AG08396 (cell line): ENCODE measurements at places on chromosomes 3 and 15.

- DNase-seq: no peak
These were observed 3.5 kb upstream of the GALNT15 start for GRCh38 chr3:16171009-16171408.

DNA sequence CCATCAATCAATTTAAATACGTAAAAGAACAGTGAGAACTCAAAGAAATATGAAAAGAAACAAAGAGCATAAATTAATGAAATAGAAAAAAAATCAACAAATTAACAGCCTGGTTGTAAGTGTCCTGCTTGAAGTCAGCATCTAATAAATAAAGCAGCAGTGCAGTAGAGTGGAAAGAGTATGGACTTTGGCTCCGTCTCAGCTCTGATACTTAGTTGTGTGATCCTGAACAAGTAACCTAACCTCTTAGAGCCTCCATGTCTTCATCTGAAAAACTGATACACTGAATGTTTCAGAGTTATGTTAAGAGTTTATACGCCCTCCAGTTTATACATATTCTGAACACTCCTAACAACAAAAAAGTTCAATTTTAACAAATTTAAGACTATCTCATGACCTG lies 44.6 kb downstream of the TFDP2 start:
- no peak for DNase-seq

GRCh38 chr3:60886518-60886917 lies 364.7 kb downstream of the FHIT start:
- no peak for DNase-seq

- peak; percentile 12 for DNase-seq
These were observed 68.1 kb upstream of the DCLK3 start for GRCh38 chr3:36832406-36832805.

DNA sequence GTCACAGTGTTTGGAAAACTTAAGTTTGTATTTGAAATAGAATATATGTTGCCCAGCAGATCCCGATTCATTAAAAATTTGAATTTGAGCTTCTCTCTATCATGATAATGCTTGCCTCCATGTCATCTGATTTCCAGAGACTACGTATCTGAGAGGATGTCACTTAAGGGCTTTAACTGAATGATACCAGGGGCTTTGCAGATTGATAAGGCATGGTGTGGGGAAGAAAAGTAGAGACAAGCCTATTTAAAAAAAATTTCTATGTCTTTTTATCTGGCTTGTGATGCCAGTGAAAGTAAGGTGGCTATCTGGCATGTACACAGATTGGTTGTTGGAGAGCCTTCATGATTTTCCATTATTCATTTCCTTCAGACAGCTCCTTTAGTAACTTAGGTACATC lies 72.7 kb downstream of the UBE2E2 start:
- DNase-seq: no peak

DNA sequence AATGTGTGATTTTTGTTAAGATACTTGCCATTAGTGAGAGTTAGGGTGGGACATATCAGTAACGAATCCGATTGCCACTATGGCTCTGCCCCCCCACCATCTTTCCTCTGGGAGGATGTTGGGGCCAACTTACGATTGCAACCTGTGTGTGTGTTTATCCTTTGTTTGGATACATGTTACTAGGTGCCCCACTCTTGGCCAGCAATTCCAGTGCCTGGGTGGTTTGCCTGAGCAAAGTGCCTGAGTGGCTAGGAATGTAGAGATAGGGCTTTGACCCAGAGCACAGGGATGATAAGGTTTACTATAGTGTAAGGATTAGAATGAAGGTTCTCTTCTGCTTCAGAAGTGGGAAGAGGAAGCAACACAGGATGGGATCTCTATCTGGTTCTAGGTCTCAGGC lies 231.8 kb downstream of the TP63 start:
- no peak for DNase-seq

DNA sequence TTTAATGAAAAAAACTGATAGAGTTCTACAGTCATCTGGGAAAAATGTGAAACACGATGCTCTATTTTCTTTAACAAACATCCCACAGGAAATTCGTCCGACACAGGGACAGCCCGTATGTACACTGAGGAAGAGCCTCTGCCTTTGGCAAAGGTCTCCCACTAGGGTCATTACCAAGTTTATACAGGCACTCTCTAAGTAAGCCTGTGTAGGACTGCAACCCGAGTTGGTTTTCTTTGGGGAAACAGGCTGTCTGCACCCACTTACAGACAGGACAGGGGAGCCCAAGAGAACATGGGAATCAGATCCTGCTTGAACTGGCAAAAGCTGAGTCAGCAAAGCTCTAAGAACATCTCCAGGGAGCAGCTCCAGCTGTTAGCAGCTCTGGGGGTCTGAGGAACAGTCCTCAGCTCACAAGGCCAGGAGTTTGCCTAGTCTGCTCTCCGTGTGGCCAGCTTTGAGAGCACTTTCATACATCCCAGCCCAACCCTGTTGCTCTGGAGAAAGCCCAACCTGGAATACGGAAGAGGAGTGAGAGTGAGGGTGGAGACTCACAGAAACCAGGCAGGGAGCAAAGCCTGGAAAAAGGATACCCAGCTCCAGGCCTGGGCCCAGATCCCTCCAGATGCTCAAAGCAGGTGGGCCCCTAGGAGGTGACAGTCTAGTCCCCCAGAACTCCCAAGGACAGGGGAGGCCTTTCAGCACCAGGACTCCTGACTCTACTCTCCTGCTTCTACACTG lies 1.9 kb downstream of the TBC1D2B start:
- DNase-seq: peak; percentile 65

DNA sequence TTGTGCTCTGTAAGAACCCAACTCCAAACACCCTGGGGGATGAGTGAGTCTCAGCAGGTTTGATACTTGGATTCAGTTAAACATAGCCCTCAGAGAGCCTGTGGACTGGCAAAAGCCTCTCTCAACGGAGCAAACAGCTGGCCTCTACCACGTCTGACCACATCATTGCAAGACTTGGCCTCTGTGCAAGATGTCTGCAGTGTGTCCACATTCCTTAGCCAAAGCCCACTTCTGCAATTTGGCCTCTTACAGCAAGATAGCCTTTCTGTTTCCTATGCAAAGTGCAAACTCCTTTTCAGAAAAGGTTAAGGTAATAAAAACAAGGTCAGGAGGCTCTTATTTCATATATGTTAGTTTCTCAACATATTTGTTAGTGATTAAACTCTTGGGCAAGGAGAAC lies 27.9 kb downstream of the FBN1 start:
- peak; percentile 67 for DNase-seq

GRCh38 chr15:35023804-35024203 lies 35.7 kb upstream of the ZNF770 start:
- no peak for DNase-seq

DNA sequence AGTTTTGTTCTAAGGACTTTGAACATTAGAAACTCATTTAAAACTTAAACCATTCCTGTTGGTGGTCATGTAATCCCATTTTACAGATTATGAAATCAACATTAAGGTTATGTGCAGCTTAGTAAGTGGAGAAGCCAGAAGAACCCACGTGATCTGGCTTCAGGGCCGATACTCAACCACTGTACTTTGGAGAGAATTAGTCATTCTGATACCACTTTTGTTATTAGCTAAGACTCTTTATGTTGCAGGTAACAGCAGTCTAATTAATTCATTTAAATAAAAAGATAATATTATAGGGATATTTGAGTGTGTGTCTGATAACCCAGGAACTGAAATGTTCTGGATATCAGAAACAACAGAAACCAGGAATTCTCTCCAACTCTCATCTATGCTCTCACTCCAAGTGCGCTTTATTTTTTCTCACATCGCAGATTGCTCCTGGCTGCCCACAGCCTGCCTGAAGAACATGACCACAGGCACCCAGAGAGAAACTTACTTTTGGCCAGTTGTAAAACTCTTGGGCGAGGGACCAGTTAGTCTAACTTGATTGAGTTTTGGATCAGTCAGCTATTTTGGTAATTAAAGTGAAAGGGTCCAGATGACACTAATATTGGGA lies 25.2 kb downstream of the UBE2E1 start:
- no peak for DNase-seq

GRCh38 chr15:74799856-74800558 lies 12.6 kb upstream of the LMAN1L start:
- DNase-seq: peak; percentile 94

- peak; percentile 86 for DNase-seq
These were observed 43.1 kb downstream of the DNASE1L3 start for GRCh38 chr3:58167431-58168351.

DNA sequence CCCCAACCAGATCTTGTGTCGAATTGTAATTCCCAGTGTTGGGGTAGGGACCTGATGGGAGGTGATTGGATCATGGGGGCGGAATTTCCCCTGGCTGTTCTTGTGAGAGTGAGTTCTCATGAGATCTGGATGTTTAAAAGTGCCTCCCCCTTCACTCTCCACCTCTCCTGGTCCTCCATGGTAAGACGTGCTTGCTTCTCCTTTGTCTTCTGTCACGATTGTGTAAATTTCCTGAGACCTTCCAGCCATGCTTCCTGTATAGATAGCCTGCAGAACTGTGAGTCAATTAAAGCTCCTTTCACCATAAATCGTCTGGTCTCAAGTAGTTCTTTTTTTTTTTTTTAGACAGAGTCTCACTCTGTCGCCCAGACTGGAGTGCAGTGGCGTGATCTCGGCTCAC lies 42.3 kb downstream of the NR1D2 start:
- DNase-seq: no peak

- no peak for DNase-seq
These were observed 26.7 kb downstream of the ISL2 start for GRCh38 chr15:76363251-76363650.

DNA sequence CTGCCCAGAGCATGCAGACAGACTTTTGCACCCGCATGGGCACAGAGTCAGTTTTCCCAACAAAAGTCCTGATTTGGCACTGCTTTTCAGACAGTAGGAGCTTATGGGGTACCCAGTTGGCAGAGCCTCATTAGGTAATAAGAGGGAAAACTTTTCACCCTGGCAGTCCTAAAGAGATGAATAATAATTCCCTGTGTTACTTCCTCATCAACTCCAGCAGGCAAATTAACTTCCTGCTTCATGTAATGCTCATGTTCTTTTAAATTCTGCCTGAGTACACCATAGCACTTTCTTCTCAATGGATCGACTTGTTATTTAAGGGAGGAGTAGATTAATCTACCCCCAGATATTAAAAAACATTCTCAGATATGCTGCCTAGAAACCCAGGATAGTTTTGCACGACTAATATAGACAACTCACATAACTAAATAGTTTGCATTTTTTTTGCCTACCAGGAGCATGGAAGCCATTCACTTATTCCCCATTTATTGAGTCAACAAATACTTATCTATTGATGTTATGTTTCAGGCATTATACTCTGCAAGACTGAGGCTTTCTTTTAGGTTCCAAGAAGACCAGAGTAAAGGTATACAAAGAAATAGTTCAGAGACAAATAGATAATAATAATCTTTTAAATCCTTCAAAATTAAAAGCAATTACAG lies 214.5 kb downstream of the KCNMB2 start:
- DNase-seq: no peak

DNA sequence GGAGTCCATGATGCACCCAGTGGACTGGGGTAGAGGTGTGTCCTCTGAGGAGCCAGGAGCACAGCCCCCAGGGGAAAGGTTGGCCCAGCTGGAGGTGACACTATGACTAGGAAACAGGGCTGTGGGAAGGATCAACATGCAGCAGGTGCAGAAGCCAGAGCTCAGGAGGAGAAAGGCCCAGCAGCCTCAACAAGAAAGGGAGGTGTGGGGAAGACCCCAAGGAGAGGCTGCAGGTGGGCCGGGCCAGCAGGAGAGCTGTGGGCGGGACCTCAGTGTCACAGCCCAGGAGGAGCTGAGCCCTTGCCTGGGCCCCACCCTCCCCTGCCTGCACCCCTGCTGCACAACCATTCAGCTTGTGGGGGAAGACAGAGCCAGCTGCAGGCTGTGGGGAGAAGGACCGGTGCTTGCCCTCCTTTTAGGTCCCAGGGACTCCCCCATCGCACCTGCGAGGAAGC lies 18.4 kb upstream of the KLF13 start:
- DNase-seq: peak; percentile 2

DNA sequence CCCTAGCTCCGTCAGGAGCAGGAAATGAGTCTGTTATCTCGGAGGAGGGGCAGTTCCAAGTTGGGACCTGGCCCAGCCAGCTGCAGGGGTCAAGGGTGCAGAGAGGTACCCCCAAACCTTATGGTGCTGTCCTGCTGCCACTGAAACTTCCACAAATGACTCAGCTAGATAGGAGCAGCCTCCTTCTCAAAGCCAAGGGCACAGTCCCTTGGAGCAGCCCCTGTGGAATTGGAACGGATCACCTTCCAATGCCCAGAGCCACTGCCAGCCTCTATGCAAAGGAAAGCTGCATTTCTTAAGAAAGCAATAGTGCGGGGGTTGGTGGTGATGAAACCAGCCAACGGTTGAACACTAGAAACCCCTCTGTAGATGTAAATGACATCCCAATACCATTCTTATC lies 19.6 kb upstream of the LRRK1 start:
- no peak for DNase-seq

GRCh38 chr15:86055688-86056087 lies 24.0 kb upstream of the AGBL1 start:
- no peak for DNase-seq

- no peak for DNase-seq
These were observed 13.3 kb downstream of the SH2D7 start for GRCh38 chr15:78105476-78106241.

DNA sequence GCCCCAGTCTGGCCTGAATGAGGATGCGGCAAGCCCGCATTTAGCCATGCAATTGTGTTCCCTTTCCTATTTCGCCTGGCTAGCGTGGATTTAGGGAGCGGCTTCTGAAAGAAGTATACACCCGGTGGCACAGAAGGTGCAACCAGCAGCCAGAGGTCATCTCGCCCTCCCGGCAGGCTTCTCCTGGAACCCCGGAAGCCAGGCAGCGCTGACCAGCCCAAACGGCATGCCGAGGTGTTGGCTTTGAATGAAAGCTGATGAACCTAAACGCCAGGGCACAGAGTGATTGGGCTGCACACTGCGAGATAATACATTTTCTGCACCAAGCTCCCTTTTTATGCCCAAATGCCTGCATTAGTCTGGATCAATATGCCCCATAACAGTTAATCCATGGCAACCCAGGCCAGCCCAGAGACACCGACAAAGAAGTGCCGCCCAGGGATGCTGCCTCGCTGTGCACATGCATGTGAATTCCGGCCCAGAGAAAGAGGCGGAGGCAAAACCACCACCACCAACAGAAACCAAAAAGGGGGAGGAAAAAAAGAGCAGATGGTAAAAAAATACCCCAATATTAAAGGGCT lies 1.4 kb downstream of the SRGAP3 start:
- DNase-seq: no peak

- DNase-seq: no peak
These were observed 54.7 kb downstream of the OXNAD1 start for GRCh38 chr3:16319723-16320122.

- no peak for DNase-seq
These were observed 33.6 kb downstream of the DMXL2 start for GRCh38 chr15:51588966-51589365.

DNA sequence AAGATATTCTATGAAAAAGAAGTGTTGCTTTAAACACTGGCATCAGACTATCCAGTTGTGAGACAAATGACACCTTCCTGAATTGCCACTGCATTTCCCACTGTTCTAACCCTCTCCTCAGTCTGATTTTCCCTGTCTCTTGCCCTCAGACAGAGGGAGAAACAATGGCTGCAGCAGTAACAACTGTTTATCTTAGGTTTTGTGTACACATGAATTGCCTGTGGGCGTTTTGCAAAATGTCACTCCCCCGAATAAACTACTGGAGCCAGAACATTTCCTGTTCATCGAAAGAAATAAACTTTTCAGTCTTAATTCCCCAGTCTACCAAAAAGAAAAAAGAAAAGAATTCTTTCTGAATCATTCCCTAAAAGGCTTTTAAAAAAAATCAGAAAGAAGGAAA lies 155.1 kb downstream of the MAGI1 start:
- DNase-seq: peak; percentile 27
